ENCODE measurements at places on chromosomes 2 and 18.

GRCh38 chr2:157837851-157838441 lies 38.2 kb downstream of the ACVR1 start:
- no peak for DNase-seq

GRCh38 chr18:8253944-8254343 lies 355.3 kb upstream of the RAB12 start:
- no peak for DNase-seq

DNA sequence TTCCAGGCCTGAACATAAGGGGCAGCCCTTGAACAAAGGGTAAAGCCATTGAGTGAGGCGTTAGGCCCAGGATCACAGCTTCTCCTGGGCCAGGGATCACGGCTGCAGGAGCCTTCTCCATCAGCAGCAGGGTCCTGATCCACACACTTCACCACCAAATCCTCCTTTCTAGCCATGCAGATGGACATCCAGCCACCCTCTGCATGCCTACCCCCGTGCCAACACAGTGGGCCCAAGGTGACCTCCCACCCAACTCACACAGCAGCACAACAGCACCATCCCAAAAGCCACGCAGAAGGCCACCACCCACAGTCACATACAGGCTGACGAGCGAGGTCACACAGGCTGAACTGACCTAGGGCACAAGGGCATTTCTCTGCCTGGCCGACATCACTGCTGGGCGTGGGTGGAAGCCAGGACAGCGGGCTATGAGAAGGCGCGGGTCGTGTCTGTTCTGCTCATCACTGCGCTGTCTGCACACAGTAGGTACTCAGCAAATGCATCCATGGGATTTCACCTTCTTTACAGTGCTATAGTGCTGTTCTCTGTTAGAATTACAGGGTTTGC lies 31.2 kb downstream of the TFCP2L1 start:
- DNase-seq = no peak

- no peak for DNase-seq
Measured at GRCh38 chr18:22285361-22286140, 116.2 kb downstream of the GATA6 start.

- DNase-seq = no peak
Measured at GRCh38 chr2:143716522-143716921, 587.3 kb downstream of the ARHGAP15 start.

DNA sequence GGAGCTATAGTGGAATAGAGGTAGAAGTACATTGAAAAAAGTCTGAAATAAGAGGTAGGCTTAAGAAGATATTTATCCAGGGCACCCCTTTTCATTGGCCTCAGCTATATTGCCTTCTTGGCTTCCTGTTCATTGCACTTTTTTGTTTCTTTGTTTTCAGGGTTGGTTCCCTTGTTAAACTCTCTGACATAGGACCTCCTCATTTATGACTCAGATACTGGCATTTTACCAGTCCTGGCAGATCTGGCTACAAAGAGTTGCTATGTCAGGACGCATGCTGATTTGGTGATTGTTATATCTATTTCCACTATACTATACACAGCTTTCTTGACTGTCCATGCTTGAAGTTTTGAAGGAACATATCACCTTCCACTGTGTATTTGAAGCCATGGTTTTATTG lies 60.0 kb downstream of the GCA start:
- no peak for DNase-seq

GRCh38 chr18:36809590-36810381 lies 19.0 kb downstream of the TPGS2 start:
- peak; percentile 78 for DNase-seq

GRCh38 chr2:112706170-112706664 lies 14.6 kb upstream of the NT5DC4 start:
- no peak for DNase-seq

- no peak for DNase-seq
Measured at GRCh38 chr2:44940732-44941464, 604 bp upstream of the SIX3 start.

GRCh38 chr2:85754313-85755095 lies 713 bp downstream of the ATOH8 start:
- DNase-seq = peak; percentile 15

DNA sequence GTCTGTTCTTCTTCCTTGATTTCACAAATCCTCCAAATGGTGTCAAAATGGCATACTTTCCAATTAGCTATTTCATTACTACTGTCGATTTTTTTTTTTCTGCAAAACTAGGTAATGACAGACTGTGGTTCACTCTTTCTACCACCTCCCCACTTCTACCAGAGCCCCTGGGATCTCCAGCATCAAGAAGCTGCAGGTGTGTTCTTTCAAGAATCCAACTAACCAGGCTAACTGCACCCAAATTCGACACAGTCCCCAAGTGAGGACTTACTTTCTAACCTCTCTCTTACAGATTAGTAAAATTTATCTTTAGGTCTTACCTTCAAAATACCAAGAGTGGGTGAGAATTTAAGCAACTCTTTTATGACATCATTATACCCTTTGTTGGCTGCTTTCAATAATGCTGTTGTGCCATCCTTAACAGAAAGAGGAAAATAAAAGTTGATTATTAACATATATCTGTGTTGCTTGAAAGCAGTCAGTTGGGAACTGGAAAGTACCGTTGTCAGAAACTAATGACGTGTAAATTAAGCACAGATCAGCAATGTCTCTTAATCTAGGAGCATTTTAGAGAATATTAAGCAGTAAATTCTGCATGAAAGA lies 31.2 kb upstream of the NPC1 start:
- DNase-seq = peak; percentile 63

DNA sequence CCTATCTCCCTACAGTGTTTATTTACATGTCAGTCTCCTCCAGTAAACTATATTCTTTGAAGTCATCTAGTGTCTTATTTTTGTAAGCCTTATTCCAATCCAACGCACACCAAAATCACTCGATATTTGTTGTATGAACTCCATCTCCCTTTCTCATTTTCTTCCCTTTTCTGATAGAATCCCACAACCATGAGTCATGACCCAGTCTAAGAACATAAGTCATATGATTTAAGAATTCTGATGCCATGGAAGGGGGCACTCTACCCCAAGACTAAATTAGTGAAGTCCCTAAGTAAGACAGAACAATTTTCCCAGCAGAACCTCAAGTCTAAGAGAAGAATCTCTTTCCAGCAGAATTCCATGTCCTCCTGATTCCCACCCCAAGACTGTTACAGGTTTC lies 5.4 kb downstream of the CHMP3 start:
- no peak for DNase-seq

DNA sequence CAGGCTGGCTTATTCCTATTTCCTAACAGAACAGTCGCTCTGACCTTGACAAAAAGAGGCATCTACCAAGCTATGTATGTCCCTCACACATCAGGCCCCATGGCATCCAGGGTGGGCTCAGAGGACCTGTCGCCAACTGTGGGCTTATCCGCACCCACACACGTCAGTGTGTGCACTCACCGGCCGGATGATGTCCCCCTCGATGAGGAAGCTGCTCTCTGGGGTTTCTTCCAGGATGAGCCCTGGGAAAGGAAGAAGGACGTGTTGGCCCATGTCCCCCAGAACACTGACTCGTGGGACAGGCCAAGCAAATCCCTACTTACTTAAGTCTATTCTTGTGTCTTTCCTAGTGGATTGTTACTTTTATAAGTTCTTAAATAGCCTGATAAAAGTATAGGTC lies 3.1 kb downstream of the ASTL start:
- no peak for DNase-seq

DNA sequence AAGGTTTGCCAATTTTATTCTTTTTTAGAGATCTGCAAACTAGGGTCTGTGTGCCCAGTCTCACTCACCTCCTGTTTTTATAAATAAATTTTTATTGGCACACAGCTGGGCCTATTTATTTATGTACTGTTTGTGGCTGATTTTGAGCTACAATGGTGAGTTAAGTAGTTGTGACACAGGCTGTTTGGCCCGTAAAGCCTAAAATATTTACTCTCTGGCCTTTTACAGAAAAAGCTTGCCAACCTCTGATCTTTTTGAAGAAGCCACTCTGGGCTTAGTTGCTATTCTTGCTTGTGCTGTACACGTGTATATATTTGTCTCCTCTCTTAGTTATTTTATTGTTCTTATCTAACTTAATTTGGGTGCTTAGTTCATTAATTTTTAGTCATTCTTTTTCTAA lies 14.5 kb downstream of the NAB1 start:
- DNase-seq = no peak

- DNase-seq = no peak
Measured at GRCh38 chr18:50644807-50645206, 84.9 kb downstream of the MAPK4 start.

DNA sequence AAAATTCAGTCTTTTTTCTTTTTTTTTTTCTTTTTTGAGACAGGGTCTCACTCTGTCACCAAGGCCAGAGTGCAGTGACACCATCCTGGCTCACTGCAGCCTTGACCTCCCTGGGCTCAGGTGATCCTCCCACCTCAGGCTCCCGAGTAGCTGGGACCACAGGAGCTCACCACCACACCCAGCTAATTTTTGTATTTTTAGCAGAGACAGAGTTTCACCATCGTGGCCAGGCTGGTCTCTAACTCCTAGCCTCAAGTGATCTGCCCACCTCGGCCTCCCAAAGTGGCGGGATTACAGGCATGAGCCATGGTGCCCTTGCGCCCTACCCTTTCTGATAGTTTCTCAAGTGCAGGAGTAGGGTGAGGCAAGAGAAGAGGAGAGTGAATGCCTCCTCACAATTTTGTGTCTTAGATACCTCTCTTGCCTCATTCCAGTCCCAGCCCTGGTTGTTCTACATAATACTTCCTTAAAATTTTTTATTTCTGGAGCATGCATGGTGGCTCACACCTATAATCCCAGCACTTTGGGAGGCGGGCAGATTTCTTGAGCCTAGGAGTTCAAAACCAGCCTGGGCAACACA lies 68.2 kb upstream of the CAB39 start:
- no peak for DNase-seq

DNA sequence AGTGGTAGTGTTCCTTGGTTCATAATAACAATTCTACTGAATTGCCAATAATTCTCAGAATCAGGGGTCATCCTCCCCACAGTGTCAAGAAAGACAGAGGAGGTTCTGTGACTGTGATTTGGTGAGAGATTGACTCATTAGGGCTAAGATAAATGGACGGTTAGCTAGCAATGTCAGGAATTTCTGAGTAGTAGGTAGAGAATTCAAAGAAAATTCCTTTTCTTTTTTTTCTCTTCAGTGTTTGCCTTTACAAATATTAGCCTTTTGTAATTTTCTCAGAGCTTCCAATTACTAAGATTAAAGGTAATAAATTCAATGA lies 16.8 kb upstream of the CRIM1 start:
- DNase-seq = no peak
